ENCODE measurements at places on chromosomes 4 and X.
A peak's percentile ranks its signal among the peaks of the same experiment; 100 is the strongest.

- DNase-seq = peak; percentile 77
These were observed at the start of gene ADGRA3 for GRCh38 chr4:22515888-22516541. ADGRA3 (minus strand) TSS chr4:22516066; CDS start chr4:22515784, 282 bp downstream.

GRCh38 chrX:130575831-130576389 is 174.1 kb downstream of the RBMX2 start:
- DNase-seq = peak; percentile 50

GRCh38 chr4:170022211-170022610 is 4.0 kb downstream of the MFAP3L start:
- DNase-seq = no peak

- peak; percentile 25 for DNase-seq
These were observed 18.4 kb upstream of the LDB2 start for GRCh38 chr4:16916719-16917337.

DNA sequence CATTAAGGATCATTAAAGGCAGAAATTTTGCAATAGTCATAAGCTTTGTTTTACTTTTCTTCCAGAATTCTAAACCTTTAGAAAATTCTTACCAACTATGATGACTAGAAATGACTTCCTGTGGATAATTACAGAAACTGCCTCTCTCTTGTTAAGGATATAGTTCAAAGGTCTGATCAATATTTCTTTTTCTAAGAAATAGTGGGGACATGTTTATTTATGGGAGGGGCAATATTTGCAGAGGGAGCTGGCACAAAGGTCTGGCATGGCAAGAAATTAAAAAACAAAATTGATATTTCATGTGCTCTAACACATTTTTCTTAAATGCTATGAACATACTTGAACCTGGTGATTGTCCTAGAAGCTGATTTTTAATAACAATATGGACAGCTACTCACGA is 448.9 kb downstream of the KCTD8 start:
- DNase-seq = no peak

- DNase-seq = peak; percentile 61
These were observed at the start of gene TMEM150C for GRCh38 chr4:82561786-82562563. TMEM150C (minus strand) TSS chr4:82561988; CDS start chr4:82504657, 57,331 bp downstream.

GRCh38 chr4:110487873-110488272 is 11.9 kb downstream of the ENPEP start:
- DNase-seq = peak; percentile 33

DNA sequence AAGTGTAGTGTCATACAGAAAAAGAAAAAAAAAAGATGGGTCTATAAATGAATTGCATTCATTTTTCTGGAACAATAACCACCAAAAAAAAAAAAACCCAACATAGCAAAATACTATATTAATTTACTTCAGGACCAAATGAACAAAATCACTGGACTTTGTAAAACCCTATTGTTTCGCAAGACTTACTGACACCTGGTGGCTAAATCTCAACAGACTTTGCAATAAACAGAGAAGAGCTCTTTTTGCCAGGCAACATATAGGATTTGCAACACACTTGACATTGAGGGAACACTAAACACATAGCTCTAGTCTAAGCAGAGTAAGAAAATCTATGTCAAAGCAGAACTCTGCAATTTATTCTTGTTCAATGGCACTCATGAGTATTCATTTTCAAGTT is 990.2 kb downstream of the STPG2 start:
- DNase-seq = no peak

DNA sequence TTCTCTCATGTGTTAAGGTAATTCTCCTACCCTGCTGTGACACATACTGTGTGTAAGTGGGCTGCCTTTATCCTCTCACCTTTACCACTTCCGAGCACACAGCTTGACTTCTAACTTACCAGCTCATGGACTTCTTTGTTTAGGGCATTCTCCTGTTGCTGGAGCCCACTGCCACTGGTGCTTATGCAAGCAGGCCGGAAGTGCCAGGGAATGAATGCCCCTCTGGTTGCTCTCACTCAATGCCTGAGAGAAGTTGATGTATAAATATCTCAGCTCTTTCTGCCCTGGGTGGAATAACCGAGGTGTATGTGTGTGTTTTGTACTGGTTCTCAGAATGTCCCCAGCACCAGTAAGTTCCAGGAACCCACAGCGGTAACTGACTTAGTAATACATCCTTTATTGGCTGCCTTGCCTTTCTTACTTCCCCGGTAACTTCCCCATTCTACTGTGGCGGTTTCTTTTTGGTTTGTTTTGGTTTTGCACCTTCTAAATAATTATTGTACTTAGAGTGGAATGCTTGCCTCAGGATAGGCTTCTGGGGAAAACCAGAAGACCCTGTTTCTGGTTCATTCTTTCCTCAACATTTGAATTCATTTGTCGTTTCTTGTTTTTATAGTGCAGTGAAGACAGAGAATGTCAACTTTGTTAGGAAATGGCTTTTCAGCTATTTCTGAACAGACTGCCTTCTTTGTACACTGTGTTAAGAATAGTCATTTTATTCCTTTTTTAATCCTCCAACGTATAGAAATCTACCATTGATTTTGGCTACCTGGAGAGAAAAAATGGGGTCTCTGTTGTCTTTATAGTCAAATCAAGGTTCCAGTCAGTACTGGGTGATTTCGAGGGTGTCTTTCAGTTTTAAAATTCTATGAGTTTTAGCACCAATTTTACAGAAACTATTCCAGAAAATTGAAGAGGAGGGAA is 45.4 kb downstream of the CXorf58 start:
- DNase-seq = no peak

GRCh38 chr4:115664285-115664684 is 550.9 kb upstream of the NDST4 start:
- no peak for DNase-seq
